AG08395 (cell line): ENCODE measurements at places on chromosomes 4 and X.

DNA sequence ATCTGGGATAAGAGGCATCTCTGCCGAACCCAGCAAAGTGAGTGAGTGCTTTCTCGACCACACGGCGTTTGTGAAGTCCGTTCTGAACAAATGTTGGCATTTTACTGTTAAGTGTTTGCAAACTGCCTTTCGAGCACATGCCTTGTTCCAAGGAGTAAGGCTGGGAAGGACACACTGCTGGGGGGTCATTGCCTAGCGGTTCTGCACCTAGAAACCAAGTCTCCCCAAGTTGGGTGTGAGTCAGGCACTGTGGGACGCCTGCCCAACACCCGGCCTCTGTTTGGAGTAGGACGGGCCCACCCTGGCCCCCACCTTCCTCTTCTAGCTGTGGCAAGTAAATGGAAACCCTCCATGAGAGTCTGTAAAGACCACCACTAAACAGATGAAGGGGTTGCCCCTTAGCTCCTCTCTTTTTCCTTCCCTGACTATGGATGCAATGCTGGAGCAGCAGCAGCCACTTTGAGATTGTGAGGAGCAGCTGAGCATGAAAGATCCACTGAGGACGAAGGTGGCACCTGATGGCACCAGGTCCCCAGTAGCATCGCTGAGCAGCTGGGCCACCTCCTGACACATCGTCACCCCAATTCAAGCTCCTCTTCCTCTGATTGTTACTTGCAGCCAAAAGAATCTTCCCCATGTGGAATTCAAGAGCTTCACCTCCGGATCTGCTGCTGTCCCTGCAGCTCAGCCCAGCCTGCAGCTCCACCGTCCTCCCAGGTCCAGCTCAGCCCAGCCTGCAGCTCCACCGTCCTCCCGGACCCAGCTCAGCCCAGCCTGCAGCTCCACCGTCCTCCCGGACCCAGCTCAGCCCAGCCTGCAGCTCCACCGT, 6.3 kb downstream of the CPLX1 start:
- DNase-seq: no peak

- DNase-seq: peak; percentile 45
These were observed 4.8 kb downstream of the NOP14 start for GRCh38 chr4:2958446-2958845.

DNA sequence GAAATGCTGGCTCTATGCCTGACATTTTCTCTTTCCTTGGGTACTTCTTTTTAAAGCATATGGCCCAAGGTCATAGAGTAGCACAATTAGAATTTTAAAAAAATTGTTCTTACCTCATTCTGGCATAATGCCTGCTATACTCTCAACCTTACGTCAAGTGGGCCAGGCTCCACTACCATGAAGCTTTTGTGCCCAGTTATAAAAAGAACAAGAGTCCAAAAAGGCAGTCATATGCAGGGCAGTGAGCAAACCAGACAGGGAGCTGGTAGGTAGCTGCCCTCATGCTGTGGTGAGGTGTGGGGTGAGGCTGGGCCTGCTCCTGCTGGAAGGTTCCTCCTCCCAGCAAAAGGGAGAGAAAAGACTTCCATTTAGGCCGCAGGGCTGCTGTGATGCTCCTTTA, 64.4 kb upstream of the UCP1 start:
- no peak for DNase-seq

- DNase-seq: no peak
These were observed 516.2 kb downstream of the KCTD8 start for GRCh38 chr4:43932448-43932847.

DNA sequence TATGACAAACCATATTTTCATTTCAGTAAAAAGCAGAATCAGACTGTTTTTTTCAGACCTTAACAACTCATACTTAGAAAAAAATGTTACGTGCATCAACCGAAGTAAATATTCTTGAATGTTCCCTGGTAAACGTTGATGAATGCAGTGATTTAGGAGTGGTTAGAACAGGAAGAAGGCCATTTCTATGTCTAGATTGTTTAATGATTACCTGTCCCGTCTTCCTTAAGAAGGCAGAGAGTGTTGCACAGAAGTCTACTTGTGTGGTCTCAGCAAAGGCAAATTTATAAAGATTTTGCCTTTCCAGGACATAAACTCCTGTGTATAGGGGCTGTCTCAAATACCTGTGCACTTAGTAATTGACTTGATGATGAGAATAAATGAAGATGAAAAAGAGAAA, 134.5 kb downstream of the MGST2 start:
- no peak for DNase-seq

- no peak for DNase-seq
These were observed 208.2 kb downstream of the APBB2 start for GRCh38 chr4:41006141-41006540.
